Amniotic epithelial cell (primary cell): ENCODE measurements at places on chromosomes 5 and 9.

DNA sequence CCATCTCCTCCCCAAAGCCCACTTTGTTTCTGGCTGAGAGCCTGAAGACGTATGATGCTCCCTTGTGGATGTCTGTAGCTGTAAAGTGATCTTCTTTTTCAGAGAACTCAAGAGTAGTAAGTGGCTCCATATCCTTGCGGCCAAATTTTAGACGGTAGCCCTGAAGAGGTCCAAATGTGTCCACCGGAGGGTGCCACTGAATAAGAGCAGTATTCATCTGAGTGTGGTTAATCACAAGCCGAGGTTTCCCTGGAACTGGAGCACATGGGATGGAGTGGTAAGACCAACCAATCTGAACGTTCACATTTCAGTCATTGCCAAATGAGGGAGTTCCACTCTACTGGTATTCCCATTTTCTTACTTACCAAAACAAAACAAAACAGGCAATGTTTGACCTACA lies 686.5 kb upstream of the DMAC1 start:
- peak; percentile 1 for DNase-seq

DNA sequence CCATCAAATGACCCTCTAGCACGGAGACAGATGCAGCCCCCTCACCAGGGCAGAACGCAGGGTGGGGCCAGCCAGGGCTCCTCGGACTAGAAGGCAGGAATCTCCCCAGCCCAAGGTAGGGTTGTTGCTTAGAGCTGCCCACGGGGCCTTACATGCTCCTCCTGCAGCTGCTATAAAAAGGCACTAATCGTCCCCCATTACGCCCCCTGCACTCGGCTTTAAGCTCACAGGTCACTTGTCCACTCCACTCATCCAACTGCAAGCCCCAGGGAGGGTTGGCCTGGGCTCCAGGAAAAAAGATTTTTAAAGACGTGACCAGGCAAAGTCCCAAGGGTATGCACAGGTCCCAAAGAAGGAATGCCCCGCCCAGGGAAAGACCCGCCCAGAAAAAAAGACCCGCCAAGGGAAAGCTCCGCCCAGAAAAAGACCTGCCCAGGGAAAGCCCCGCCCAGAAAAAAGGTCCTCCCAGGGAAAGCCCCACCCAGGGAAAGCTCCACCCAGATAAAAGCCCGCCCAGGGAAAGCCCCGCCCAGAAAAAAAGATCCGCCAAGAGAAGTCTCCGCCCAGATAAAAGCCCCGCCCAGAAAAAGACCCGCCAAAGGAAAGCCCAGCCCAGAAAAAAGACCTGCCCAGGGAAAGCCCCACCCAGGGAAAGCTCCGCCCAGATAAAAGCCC lies 11.1 kb downstream of the GRIN1 start:
- DNase-seq: no peak

GRCh38 chr5:35345222-35345621 lies 114.9 kb upstream of the PRLR start:
- no peak for DNase-seq

- no peak for DNase-seq
These were observed 47.6 kb downstream of the ADAMTS2 start for GRCh38 chr5:179297486-179298180.

DNA sequence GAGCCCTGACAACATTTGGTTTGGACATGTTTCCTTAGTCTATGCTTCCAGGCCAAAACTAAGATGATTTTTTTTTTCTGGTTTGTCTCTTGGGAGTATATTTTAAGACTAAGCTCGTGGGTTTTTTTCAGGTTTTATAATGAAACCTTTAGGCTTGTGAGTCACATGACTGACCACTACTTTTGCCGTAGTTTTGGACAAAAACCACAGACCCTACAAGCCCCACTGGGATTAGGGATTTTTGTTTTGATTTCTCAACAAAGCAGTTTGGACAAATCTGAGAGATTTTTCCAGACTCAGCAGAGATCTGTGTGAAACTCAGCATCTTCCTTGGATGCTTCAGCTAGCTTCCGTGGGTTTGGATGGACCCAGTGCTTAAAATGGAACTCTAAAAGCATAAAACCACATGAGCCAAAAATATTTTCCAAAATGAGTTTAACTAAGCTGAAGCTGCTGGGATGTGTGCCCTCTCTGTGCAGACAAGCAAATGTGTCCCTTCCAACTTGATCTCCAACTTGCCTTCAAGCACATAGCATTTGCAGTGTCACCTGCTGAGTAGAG lies 70.3 kb upstream of the SMIM15 start:
- no peak for DNase-seq
